ENCODE measurements at places on chromosomes 11 and 22.

- no peak for DNase-seq
Measured at GRCh38 chr11:111730871-111731591, 35.2 kb downstream of the PPP2R1B start.

- DNase-seq = no peak
Measured at GRCh38 chr22:19674129-19674928, 40.0 kb upstream of the SEPTIN5 start.

GRCh38 chr11:92627615-92628256, 341.7 kb upstream of the MTNR1B start:
- no peak for DNase-seq

DNA sequence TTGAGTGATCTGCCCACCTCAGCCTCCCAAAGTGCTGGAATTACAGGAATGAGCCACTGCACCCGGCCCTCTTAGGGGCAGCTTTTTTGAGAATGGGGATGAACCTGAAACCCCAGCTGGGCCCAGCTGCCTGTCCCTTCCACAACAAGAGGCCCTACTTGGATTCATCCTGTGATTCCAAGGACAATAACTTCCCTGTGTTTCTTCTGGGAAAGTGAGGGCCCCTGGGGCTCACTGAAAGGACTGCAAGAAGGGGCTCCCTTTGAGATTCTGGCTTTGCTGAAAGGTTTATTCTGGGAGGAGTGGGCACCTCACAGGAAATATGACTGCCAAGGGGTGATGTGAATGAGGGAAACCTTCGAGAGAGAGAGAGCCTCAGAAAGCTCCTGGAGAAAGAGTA, 12.3 kb upstream of the GNAZ start:
- DNase-seq = no peak

- DNase-seq = no peak
Measured at GRCh38 chr11:75534259-75535069, 8.7 kb upstream of the GDPD5 start.

DNA sequence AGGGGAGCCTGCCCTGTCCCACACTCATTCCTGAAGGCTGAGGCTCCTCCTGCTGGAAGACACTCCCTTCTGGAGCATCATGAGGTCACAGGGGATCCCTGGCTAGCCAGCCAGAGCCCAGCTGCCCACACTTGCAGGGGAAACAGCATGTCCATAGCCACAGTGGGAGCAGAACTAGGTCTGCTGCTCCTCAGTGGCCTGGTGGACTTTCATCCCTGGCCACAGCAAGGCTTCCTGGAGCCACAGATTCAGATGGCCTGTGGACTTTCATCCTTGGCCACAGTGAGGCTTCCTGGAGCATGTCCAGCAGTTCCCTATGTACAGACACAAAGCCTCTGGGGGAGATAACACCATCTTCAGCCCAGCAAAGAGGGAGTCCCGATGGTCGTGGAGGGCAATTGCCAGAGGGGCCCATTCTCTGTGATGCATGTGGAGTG, 5.9 kb upstream of the APOL6 start:
- DNase-seq = no peak

- no peak for DNase-seq
Measured at GRCh38 chr11:105790840-105791239, 181.0 kb downstream of the GRIA4 start.

- no peak for DNase-seq
Measured at GRCh38 chr22:23093051-23093788, 22.9 kb downstream of the GNAZ start.

DNA sequence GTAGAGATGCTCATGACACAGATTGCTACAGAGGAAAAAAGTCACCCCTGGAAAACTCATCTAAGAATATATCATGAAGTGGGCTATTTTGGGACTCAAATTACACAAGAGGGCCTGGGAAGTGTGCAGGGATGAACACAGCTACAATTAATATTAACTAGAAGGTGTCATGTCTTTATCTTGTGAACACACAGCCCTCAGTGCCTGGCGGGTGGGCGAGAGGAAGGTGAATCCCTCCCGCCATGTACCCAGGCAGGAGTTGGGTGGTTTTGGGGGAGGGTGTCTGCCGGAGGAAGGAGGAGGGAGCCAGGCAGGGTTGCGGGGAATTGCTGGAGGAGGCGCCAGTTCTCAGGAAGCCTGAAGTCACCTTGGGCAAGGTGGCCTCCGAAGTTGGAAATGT, 5.1 kb upstream of the FAM83F start:
- DNase-seq = peak; percentile 47

DNA sequence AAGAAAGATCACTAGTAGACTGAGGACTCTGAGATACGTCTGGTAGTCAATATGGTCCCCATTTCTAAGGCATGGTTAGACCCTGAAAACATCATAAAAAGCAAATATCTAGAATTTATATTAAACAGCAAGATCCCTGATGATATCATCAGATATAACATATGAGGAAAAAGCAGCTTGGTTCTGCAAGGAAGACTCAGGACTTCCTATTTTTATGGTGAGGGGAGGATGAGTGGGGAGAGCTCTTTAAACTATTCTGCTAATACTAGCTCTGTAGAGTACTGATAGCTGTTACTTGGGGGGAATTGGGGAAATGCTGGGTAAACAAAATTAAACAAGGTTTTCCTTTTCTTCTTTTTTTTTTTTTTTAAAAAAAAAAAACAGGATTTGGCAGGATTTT, 235.8 kb downstream of the SWAP70 start:
- no peak for DNase-seq

DNA sequence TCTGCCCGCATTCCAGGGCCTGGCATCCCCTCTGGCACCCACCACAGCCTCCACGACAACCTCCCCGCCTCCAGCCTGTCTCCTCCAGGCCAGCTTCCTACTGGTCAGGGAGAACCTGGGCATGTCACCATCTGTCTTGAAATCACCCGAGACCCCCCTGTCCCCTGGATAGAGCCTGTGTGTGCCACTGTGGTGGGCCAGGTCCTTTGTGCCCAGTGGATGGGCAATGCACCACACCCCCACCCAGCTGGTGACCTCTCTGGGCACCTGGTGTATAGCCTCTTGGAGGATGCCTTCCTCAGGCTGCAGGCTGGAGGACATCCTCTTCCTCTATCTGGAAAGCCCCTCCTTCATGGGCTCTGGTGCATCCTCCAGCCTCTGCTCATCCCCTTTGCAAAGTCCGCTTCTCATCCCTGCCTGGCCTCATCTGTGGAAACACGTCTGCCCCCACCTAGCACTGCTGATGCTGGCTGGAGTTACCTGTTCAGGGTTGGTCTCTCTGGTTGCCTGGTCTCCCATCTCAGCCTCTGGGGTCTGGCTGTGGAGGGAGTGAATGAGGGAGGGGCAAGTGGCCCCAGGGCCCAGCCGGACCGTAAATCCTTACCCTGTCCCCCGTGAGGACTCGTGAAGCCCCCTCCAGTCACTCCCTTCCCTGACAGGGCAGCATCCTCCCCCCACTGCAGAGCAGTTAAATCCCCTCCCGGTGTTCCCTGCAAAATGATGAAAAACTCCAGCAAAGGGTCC, 589.6 kb downstream of the TBC1D22A start:
- DNase-seq = no peak

- DNase-seq = no peak
Measured at GRCh38 chr22:27011133-27011532, 353.7 kb downstream of the MIAT start.

DNA sequence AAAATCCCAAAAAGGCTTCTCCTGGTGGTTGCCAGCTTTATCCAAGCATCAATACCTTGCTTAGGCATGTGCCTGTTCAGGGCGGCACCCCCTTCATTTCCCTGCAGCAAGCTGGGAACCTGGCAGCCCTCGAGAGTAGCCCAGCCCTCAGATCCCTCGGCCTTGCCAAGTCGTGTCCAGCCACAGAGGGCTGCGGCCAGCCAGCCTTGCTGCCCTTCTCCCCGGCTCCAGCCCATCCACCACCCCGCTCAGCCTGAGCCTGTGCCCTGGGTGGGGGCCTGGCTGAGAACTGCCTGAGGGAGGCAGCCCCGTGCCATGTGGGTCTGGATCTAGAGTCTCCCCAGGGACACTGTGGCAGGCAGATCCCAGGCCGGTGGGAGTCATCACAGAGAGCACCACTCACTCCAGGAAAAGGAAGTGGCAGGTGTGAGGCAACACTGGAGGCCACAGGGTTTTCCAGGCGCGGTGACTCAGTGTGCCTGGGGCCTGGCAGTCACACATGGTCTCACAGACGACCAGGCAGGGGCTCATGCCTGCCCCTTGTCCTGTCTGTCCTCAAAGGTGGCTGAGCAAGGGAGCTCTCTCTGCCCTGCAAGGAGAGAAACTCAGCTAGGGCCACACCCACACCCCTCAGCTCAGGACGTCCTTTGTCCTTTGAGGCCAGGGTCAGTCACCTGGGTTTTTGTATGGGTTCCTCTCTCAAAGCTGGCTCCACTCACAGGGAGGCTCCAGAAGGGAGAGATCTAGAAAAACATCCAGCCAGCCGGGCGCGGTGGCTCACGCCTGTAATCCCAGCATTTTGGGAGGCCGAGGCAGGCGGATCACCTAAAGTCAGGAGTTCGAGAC, 12.2 kb upstream of the CDC42BPG start:
- DNase-seq = no peak

DNA sequence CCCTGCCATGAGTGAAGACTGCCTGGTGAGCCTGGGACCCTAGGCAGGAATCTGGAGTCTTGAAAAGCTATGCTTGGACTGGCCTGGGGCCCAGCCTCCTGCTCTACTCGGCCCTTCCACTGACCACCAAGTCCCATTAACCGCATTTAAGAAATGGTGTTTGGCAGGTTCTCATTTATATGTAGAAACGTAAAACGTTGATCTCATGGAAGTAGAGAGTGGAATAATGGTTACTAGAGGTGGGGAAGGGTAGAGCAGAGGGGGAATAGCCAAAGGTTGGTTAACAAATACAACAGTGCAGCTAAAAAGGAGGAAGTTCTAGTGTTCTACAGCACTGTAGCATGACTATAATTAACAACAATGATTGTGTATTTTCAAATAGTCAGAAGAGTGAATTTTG, 72.9 kb upstream of the EED start:
- DNase-seq = no peak

DNA sequence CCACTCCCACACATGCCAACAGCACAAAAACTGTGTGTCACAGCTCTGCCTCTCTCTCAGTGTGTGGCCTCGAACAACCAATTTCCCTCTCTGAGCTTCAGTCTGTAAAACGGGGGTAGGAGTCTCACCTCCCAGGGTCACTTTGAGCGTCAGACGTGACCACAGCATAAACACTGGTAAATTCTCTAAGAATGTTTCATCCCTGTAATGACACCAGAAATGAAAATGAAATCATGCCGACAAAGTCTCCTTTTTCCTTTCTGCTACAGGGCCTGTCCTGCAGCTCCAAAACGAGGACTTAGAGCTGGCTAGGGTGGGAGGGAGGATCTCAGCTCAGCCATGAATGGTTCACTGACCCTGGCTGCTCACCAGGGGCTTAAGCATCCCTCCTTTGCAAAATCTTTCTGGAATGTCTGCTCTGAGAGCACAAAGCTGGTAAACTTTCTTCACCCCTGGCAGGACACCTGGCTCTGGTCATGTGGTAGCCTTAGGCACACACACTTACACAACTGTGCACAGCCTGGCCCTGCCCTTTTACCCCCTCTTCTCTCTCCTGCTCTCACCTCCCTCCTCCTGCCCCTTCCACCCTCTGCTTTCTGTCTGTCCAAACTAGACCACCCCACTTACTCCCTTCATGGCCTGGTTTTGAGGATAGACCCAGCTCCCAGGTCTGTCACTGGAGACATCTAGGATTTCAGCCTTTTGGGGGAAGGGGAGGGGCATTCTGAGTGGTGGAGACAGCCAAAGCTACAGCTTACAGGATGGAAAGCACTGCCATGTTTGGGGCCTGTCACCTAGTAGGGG, 12.3 kb upstream of the TSKU start:
- no peak for DNase-seq

GRCh38 chr11:72754544-72755155, 2.4 kb upstream of the ARAP1 start:
- DNase-seq = no peak

- no peak for DNase-seq
Measured at GRCh38 chr22:27751277-27752070, 50.1 kb downstream of the MN1 start.

GRCh38 chr11:115503083-115503885, 931 bp downstream of the CADM1 start:
- peak; percentile 91 for DNase-seq

- no peak for DNase-seq
Measured at GRCh38 chr22:33806191-33806590, 114.1 kb downstream of the LARGE1 start.

DNA sequence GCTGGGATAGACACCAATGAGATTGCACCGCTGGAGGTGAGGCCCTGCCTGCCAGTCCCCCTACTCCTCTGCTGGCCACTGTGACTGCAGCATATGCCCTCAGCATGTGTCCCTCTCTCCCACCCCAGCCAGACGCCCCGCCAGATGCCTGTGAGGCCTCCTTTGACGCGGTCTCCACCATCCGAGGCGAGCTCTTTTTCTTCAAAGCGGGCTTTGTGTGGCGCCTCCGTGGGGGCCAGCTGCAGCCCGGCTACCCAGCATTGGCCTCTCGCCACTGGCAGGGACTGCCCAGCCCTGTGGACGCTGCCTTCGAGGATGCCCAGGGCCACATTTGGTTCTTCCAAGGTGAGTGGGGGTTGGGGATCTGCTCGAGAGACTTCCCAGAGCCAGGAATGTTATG, 5.7 kb upstream of the SMARCB1 start:
- DNase-seq = peak; percentile 91

- peak; percentile 41 for DNase-seq
Measured at GRCh38 chr22:27022896-27023361, 365.5 kb downstream of the MIAT start.

DNA sequence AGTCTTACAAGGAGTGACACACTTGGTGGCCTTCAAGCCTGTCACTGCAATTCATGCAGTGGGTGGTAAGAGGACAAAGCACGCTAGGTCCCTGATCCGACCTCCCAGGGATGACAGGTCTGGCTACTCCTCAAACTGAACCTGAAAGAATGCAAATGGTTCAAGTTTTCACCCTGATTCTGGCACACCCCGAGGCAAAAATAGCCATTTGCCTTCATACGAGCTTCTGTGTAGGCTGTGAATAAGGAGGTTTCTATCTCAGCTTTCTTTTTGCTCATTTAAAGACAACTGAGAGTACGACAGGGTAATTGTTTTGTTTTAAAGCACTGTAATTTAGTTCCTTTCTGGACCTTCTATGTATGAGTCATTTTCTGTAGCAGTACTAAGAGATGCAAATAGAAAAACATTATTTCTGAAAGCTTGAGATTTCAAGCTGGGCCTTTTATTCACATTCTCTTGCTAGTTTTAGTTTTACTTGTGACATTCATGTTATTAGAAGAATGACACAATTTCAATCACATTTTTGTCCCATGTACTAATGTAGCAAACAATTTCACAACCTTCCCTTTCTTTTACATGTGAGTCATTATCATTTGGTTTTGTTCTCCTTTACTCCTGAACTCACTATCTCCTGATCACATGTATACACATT, 56.6 kb upstream of the FDX1 start:
- no peak for DNase-seq
